Pancreas (tissue), 10 donors: ENCODE measurements at places on chromosomes 2 and 18. TPM values are rescaled to one million over a fixed set of nuclear protein-coding genes. Genes with fewer than 3 reads are reported as not detected.

DNA sequence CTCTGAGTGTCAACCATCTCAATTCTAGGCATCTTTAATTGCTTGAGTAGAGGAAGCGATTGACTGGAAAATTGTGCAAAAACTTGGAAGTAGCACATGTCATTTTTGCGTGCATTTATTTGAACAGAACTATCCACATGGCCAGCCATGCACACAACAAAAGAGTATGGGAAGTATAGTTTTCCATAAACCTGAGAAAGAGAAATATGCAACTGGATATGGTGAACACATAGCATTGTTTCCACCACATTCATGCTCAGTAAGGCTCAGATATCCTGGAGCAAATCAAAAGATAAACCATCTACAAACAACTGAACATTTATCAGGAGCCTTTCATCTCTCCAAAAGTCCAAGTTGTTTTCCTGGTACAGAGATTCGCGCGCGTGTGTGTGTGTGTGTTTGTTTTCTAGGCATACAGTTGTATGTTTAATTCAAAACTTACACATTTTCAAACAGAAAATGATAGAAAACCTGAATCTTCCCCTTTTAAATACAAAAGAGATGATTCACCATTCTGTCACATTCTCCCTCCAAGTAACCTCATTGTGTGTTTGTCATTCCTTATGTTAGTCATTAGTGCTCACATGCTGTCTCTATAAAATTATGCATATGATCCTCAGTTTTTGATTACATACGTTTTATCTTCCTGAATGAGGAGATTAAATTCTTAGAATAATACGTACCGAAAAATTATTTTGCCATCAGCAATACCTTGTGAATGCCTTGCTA is 780.4 kb upstream of the NRXN1 start:
- H3K4me1 ChIP-seq = no peaks in the 10 kb centered on the region
- no peak overlapping the region for H3K27ac ChIP-seq
- no peak overlapping the region for H3K4me3 ChIP-seq
- no peaks in the 10 kb centered on the region for H3K27me3 ChIP-seq
- no peaks in the 10 kb centered on the region for H3K36me3 ChIP-seq

DNA sequence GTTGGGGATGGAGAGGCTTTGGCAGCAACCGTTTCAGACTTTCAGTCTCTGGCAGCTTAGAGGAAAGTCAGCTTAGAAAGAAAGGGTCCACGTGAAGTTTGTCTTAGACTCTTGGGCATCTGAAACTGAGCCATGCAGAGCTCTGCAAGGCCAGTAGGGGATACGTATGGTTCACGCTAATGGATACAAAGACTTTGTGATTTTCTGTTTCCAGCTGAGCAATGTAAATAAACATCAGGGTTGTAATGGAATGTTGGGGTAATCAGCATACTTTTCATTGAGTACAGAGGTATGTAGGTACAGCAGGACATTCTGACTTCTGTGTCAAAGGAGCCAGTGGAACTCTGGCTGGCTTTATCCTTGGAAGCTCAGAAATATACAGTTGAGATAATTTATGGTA is 31.0 kb downstream of the RALB start:
- DNase-seq = no peak
- no peak overlapping the region for H3K4me3 ChIP-seq
- no peaks in the 10 kb centered on the region for H3K4me1 ChIP-seq
- H3K27ac ChIP-seq = no peak overlapping the region
- H3K27me3 ChIP-seq = no peaks in the 10 kb centered on the region
- H3K36me3 ChIP-seq = no peaks in the 10 kb centered on the region

DNA sequence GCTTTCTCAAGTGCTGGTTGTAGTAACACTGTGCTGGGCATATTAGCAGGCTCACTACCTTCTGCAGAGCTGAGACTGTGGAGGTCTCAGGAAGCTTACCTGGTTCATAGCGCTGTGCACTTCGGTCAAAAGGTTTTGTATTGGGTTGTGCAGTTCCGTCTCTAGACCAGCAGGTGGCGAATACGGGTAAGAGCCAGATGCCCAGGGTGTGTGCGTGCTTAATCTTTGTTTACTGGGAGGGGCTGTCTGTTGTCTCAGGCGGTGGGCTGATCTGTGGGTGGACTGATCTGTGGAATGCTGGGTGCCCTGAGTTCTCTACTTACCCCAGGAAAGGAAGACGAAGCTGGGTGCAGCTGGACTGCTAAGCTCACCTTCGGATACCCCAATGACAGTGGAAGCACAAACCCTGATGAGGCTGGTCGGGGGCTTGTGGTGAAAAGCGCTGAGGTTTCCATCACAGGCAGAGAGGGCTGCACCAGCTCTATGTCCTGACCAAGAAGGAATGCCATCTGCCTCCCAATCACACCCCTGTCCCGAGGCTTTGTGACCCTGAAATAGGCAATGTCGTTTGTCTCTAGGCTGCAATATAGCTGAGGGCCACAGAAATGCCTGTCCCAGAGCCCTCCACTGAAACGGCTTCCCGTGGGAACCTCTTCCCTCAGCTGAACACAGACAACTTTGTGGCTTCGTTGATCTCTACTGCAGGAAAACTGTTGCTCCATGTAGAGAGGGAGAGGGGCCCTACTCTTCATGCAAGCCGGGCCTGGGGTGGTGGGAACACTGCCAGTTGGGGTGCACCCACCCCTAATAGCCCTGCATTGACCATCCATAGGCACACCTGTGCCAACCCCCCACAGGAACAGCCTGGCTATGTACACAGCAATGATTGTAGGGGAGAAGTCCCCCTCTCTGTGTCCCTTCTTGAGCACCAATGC is 45.9 kb upstream of the FAM117B start:
- no peaks in the 10 kb centered on the region for H3K27me3 ChIP-seq
- H3K4me1 ChIP-seq = no peaks in the 10 kb centered on the region
- no peak overlapping the region for H3K4me3 ChIP-seq

DNA sequence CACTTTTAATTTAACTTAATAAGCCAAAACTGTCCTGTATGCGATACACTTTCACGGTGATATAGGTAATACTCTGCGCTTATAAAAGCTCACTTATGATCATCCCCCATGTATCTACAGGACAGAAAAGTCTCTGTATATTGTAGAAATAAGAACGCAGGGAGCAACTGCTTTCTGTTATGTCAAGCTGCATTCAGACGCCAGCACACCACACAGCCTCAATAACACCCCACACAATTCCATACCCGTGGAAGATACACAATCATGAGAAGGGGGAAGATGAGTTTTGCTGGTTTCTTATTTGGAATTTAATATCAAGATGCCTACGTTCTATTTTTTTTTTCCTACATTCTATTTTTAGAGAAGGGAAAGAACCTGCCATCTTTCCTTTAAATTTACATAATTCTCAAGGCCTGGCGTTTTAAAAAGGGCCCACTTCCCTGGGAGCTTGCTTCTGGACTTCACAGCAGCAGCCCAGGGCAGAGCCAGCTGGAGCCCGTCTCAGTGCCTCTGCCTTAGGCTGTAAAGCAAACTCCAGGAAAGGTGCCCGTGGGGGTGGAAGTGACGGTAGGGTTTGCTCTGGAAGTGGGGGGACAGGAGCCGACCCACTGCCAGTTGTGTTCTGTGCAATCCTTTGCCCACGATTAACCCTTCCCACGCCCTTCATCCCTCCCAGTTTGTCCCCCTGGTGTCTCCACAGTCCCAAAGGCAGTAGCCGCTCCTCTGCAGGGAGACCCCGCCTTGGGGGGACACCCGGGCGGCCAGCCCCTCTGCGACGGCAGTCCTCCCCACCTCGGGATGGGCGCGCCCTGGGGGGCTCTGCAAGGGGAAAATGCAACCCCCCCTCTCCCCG is 5.3 kb downstream of the PTGR3 start:
- peaks cover 24% of the 10 kb centered on the region for H3K4me1 ChIP-seq
- peak overlapping the region; percentile 25 for H3K4me3 ChIP-seq
- no peaks in the 10 kb centered on the region for H3K36me3 ChIP-seq
- no peak for DNase-seq
- no peak overlapping the region for H3K27ac ChIP-seq

CRYGD gene
- not detected for total RNA-seq

DNA sequence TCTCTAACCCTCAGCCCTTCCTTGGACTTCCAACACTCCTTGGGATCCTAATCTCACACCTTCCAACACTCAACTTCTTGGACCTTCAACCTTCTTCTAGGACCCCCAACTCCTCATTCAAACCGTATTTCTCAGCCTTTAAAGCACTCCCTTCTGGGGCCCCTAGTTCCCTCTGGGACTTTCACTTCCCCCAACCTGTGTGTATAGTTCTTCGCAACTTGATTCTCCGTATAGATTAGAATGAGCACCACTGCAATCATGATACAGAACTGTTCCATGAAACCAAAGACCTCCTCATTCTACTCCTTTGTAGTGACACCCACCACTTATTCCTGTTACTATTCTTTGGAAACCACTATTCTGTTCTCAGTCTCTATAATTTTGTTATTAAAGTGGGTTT is 62.0 kb upstream of the NFU1 start:
- peaks cover under 1% of the 10 kb centered on the region for H3K36me3 ChIP-seq
- H3K4me1 ChIP-seq = no peaks in the 10 kb centered on the region
- DNase-seq = no peak
- H3K27me3 ChIP-seq = no peaks in the 10 kb centered on the region
- no peak overlapping the region for H3K27ac ChIP-seq
- no peak overlapping the region for H3K4me3 ChIP-seq

SF3B1 gene
- total RNA-seq = 75.8 TPM

- H3K27me3 ChIP-seq = no peaks in the 10 kb centered on the region
- H3K4me1 ChIP-seq = no peaks in the 10 kb centered on the region
- no peak overlapping the region for H3K27ac ChIP-seq
- DNase-seq = no peak
Measured at GRCh38 chr2:66661253-66662173, 226.6 kb downstream of the MEIS1 start.

IRS1 gene
- 5.3 TPM for total RNA-seq

- H3K36me3 ChIP-seq = no peaks in the 10 kb centered on the region
- no peaks in the 10 kb centered on the region for H3K27me3 ChIP-seq
- H3K4me1 ChIP-seq = no peaks in the 10 kb centered on the region
- no peak overlapping the region for H3K4me3 ChIP-seq
Measured at GRCh38 chr18:57942493-57942892, 101.5 kb upstream of the NEDD4L start.

- DNase-seq = no peak
- no peaks in the 10 kb centered on the region for H3K36me3 ChIP-seq
- no peaks in the 10 kb centered on the region for H3K27me3 ChIP-seq
- H3K27ac ChIP-seq = no peak overlapping the region
Measured at GRCh38 chr2:6308986-6309385, 556.7 kb downstream of the CMPK2 start.

- H3K4me3 ChIP-seq = no peak overlapping the region
- H3K36me3 ChIP-seq = no peaks in the 10 kb centered on the region
- H3K27ac ChIP-seq = no peak overlapping the region
Measured at GRCh38 chr2:71859211-71859847, 288.3 kb downstream of the CYP26B1 start.

DNA sequence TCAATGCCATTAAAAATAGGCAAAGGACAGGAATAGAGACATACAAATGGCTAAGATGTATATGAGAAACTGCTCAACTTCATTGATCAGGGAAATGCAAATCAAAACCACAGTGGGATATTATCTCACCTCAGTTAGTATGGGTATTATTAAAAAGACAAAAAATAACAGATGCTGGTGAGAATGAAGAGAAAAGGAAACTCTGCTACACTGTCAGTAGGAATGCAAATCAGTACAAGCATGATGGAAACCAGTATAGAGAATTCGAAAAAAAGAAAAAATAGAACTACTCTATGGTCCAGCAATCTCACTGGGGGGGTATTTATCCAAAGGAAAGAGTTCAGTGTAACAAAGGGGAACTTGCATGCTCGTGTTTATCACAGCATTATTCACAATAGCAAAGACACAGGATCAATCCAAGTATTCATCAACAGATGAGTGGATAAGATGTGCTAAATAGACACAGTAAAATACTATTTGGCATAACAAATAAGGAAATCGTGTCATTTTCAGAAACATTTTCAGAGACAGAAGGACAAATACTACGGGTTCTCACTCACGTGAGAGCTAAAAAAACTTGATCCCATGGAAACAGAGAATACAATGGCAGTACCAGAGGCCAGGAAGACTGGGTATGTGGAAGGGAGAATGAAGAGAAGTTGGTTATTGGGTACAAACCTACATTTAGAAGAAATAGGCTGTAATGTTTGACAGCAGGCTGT is 60.6 kb downstream of the CCDC74A start:
- DNase-seq = no peak
- no peaks in the 10 kb centered on the region for H3K36me3 ChIP-seq
- H3K27ac ChIP-seq = no peak overlapping the region
- H3K4me1 ChIP-seq = no peaks in the 10 kb centered on the region
- H3K27me3 ChIP-seq = no peaks in the 10 kb centered on the region

DNA sequence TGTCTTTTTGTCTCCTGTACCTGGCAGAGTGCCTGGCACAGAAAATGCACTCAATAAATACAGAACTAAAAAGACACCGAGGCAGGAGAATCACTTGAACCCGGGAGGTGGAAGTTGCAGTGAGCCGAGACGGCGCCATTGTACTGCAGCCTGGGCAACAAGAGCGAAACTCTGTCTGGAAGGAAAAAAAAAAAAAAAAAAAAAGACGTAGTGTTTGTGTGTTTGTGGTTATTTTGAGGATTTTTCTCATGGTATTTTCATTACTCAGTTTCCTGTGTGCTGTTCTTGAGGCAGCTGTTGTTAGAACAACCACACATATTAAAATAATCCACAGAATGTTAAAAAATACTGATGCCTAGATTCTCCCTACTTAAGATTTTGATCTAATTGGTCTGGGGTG is 519.2 kb upstream of the SPHKAP start:
- H3K4me3 ChIP-seq = no peak overlapping the region
- H3K4me1 ChIP-seq = no peaks in the 10 kb centered on the region
- H3K36me3 ChIP-seq = no peaks in the 10 kb centered on the region
- no peaks in the 10 kb centered on the region for H3K27me3 ChIP-seq
- no peak for DNase-seq
- H3K27ac ChIP-seq = no peak overlapping the region

DNA sequence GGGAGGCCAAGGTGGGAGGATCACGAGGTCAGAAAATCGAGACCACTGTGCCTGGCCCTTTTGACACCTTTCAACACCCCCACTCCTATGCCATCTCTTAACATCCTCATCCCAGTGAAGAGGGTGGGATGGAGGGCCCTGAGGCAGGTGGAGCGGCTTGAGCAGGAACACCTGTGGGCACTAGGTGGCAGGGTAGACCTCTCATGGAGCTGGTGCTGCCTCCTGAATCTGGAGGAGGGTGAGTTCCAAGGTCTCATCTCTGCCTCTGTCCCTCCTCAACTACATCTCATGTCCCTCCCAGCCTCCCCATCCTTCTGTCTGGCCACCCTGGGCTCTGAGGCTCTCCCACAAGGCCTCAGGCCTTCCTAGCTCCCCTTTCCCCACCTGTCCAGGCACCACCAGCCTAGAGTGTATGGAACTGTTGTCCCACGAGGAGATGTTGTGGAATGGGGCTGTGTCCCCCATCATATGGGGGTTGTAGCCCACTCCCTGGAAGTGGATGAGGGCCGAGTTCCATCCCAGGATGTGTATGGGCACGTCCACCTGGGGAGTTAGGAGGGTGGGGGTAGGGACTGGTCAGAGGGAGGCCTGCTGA is 17.0 kb upstream of the CRYBA2 start:
- H3K4me1 ChIP-seq = no peaks in the 10 kb centered on the region
- DNase-seq = no peak
- H3K4me3 ChIP-seq = no peak overlapping the region
- no peaks in the 10 kb centered on the region for H3K36me3 ChIP-seq
- no peak overlapping the region for H3K27ac ChIP-seq
